ENCODE measurements at places on chromosomes 11 and 22.

DNA sequence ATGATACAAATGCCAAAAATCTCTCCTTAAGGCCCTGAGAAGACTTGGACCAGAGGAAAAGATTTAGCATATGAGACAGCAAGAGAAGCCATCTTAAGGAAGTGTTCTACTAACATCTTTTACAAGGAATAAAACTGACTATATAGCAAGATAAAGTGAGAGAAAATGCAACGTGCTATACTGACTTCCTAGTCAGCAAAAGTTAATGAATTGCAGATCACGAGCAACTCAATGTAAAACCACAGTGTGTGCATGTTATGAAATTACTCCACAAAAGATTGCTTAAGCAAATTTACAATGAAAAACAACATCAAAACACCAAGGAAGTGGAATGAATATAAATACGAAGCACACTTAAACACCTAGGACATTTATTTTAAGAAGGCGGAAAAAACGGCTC lies 187.5 kb downstream of the CADM1 start:
- no peaks in the 10 kb centered on the region for H3K4me1 ChIP-seq
- no peak overlapping the region for H3K4me3 ChIP-seq
- no peaks in the 10 kb centered on the region for H3K36me3 ChIP-seq

- no peak for DNase-seq
- H3K27ac ChIP-seq: no peak overlapping the region
- no peak overlapping the region for H3K4me3 ChIP-seq
Observed at GRCh38 chr11:126148317-126148716, 63.1 kb downstream of the RPUSD4 start.

GRCh38 chr11:83054904-83055380 lies 16.8 kb downstream of the RAB30 start:
- H3K4me3 ChIP-seq: peak overlapping the region; percentile 82
- H3K4me1 ChIP-seq: peaks cover 95% of the 10 kb centered on the region
- no peaks in the 10 kb centered on the region for H3K27me3 ChIP-seq
- H3K36me3 ChIP-seq: peaks cover 62% of the 10 kb centered on the region
- peak overlapping the region; percentile 98 for H3K27ac ChIP-seq

GRCh38 chr22:29204455-29205183 lies 1.1 kb upstream of the EMID1 start:
- no peak overlapping the region for H3K27ac ChIP-seq
- peaks cover 63% of the 10 kb centered on the region for H3K4me1 ChIP-seq
- H3K36me3 ChIP-seq: no peaks in the 10 kb centered on the region

DNA sequence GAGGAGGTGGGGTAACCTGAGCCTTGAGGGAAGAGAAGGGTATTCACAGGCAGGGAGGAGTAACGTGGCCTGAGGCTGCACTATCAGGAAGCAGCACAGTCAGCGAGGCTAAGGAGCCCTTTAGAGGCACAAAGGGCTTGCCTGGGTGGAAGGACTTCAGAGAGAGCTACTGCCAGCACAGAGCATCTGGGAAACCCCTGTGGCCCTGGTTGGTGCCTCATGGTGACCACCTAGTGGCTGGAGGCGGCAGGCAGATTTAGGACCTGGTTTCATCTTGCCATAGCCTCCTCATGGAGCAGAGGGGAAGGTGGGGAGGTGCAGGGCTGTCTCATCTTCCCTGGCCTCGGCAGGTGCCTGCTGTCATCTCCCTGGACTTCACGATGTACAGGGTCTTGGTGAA lies 64.5 kb downstream of the MPPED1 start:
- no peak for DNase-seq
- H3K4me1 ChIP-seq: peaks cover 16% of the 10 kb centered on the region
- H3K27ac ChIP-seq: no peak overlapping the region
- no peaks in the 10 kb centered on the region for H3K27me3 ChIP-seq
- H3K4me3 ChIP-seq: no peak overlapping the region

DNA sequence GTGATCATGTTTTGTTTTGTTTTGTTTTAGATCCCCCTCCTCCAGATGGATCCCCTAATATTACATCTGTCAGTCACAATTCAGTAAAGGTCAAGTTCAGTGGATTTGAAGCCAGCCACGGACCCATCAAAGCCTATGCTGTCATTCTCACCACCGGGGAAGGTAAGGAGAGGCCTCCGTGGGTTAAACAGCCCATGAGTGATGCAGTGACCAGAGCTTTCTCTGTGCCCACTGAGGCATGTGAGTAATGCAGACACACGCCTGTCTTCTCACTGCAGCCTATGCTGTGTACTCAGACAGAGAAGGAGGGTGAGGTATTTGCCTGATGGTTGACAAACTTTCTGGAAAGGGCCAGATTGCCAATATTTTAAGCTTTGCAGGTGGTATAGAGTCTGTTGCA lies 73.7 kb upstream of the OR4B1 start:
- H3K4me3 ChIP-seq: no peak overlapping the region
- no peaks in the 10 kb centered on the region for H3K4me1 ChIP-seq
- no peak overlapping the region for H3K27ac ChIP-seq
- no peak for DNase-seq

- H3K27ac ChIP-seq: no peak overlapping the region
- no peaks in the 10 kb centered on the region for H3K36me3 ChIP-seq
- H3K4me3 ChIP-seq: no peak overlapping the region
- no peaks in the 10 kb centered on the region for H3K4me1 ChIP-seq
- no peak for DNase-seq
- H3K27me3 ChIP-seq: peaks cover 13% of the 10 kb centered on the region
Observed at GRCh38 chr11:112516261-112516660, 255.6 kb upstream of the PLET1 start.

DNA sequence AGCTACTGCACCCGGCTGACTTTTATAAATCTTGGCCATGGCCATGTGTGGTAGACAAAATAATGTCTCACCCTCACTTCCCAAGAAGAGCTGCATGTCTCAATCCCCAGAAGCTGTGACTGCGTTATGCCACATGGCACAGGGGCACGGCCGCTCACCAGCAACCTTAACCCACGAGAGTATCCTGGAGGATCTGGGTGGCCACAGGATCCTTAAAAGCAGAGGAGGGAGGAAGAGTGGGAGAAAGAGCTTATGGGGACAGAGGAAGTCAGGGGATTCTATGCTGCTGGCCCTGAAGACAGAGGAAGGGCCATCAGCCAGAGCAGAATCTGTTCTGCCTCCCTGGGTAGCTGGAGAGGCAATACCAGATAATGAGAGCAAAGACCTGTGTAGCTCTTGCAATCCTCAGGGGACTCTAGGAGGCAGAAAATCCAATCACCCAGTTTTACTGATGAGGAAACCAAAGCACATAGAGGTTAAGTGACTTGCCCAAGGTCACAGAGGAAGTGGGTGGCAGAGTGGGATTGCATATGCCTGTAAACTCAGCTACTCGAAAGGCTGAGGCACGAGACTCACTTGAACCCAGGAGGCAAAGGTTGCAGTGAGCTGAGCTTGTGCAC lies 55.3 kb downstream of the CELSR1 start:
- peaks cover 25% of the 10 kb centered on the region for H3K27me3 ChIP-seq
- H3K4me1 ChIP-seq: peaks cover 7% of the 10 kb centered on the region
- H3K36me3 ChIP-seq: no peaks in the 10 kb centered on the region
- H3K4me3 ChIP-seq: no peak overlapping the region
- no peak overlapping the region for H3K27ac ChIP-seq
- no peak for DNase-seq

DNA sequence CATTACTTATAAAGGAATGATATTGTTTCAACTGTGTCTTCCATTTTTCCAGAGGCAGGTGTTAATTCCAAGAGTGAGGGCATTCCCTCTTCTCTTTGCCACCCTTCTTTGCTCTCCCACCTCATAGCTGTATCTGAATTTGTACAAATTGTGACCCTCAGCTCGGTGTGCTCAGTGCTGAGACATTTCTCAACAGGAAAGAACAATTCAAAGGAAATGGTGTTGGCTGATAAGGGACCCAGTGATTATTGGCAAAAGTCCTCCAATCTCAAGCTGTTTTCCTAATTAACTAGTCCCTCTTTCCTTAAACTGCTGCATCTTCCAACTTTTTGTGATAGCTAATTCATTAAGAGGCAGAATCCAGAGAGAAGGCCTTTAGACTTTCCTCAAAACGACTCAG lies 408.9 kb upstream of the SYN3 start:
- H3K27ac ChIP-seq: no peak overlapping the region
- peaks cover 14% of the 10 kb centered on the region for H3K36me3 ChIP-seq
- H3K4me3 ChIP-seq: no peak overlapping the region
- DNase-seq: no peak
- peaks cover 14% of the 10 kb centered on the region for H3K4me1 ChIP-seq

GRCh38 chr11:82195283-82195682 lies 538.4 kb downstream of the FAM181B start:
- H3K27me3 ChIP-seq: no peaks in the 10 kb centered on the region
- DNase-seq: no peak
- no peaks in the 10 kb centered on the region for H3K36me3 ChIP-seq

- H3K36me3 ChIP-seq: peaks cover 16% of the 10 kb centered on the region
- H3K4me1 ChIP-seq: no peaks in the 10 kb centered on the region
- peaks cover 17% of the 10 kb centered on the region for H3K27me3 ChIP-seq
- no peak for DNase-seq
- no peak overlapping the region for H3K27ac ChIP-seq
Observed at GRCh38 chr22:33105501-33105911, 47.3 kb upstream of the SYN3 start.

DNA sequence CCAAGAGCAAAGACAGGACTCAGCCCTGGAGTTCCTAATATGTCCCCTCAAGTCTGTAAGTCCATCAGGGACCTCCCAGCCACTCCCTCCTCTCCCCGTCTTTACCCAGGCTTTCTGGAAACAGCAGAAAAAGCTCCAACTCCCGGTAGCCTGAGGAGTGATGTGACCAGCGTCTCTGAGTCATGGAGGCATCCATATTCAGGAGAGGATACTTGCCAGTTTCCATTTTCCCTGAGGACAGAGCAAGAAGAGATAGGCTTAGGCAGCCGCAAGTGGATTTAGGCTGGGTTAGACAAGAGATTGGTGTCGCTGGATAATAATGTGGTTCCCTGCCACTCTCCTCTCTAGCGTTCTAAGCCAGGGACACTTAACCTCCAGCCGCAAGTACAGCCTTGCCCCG lies 206.6 kb downstream of the GRIK4 start:
- no peak for DNase-seq
- no peak overlapping the region for H3K27ac ChIP-seq
- peaks cover 10% of the 10 kb centered on the region for H3K4me1 ChIP-seq
- no peaks in the 10 kb centered on the region for H3K36me3 ChIP-seq
- no peak overlapping the region for H3K4me3 ChIP-seq

DNA sequence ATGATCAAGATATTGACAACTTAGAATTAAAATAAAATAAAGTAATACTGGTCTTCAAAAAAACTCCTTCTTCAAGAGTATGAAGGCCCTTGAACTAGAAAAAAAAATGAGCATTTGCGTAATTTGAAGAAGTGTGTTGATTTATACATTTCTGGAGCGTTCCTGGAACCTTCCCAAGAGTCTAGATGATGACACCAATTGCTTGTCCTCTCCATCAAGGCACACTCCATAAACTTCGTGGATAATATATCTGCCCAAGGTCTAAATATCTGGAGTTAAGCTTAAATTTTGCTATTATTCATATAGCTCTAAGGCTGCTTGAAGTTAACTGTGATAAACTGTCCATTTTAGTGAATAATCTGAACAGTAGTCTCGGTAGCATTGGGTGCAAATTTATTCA lies 361.3 kb upstream of the CNTN5 start:
- no peaks in the 10 kb centered on the region for H3K36me3 ChIP-seq
- H3K4me1 ChIP-seq: no peaks in the 10 kb centered on the region
- H3K27ac ChIP-seq: no peak overlapping the region
- H3K27me3 ChIP-seq: no peaks in the 10 kb centered on the region

DNA sequence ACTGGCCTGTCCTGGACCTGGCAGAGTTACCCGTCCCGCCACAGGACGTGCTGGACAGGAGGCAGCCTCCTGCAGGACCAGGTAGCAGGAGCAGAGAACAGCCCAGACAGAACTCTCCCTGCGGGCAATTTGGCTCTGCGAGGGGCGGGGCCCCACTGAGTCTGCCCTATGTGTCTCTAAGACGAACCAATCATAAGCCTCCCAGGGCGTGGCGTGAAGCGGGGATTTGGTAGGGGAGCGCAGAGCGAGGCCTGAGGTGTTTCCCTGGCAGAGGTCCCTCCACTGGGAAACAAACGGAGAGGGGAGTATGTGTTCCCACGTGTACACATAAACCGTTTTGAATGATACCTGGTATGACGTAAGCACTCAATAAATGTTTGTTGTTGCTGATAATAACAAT lies 7.4 kb downstream of the CD82 start:
- H3K36me3 ChIP-seq: peaks cover 15% of the 10 kb centered on the region
- peak overlapping the region; percentile 44 for H3K27ac ChIP-seq
- H3K27me3 ChIP-seq: no peaks in the 10 kb centered on the region
- DNase-seq: no peak
- no peak overlapping the region for H3K4me3 ChIP-seq

GRCh38 chr11:45216901-45217300 lies 69.2 kb downstream of the SYT13 start:
- H3K4me1 ChIP-seq: peaks cover 13% of the 10 kb centered on the region
- no peaks in the 10 kb centered on the region for H3K27me3 ChIP-seq
- no peak overlapping the region for H3K27ac ChIP-seq

GRCh38 chr11:82907371-82907770 lies 5.8 kb downstream of the DDIAS start:
- peak overlapping the region; percentile 4 for H3K4me3 ChIP-seq
- H3K27me3 ChIP-seq: no peaks in the 10 kb centered on the region
- DNase-seq: no peak
- H3K27ac ChIP-seq: peak overlapping the region; percentile 88
- H3K36me3 ChIP-seq: peaks cover 2% of the 10 kb centered on the region

DNA sequence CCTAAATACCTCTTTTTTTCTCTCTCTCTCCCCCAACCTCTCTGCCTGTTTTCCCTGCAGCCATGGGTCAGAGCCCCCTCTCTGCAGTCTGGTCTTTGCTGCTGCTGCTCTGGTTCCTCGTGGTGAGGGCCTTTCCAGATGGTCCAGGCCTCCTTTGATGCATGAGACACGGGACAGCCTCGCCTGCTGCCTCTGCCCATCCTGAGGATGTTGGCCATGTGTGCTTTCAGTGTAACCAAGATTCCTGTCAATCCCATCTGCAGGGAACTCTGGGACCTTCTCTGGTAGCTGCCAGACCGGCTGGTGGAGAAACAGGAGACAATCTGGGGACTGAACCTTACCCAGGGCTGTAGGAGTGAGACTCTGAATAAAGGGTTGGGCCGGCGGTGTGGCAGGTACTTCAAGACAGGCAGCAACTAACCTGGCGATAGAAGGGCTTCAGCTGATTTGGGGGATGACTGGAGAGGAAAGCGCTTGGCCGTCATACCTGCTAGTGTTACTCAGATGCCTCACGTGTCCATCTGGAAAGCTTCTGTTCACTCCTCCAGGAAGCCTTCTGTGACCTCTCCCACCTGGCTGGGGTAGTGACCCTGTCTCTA lies 7.1 kb downstream of the CHRNA10 start:
- H3K36me3 ChIP-seq: peaks cover 15% of the 10 kb centered on the region
- H3K27me3 ChIP-seq: peaks cover under 1% of the 10 kb centered on the region
- H3K4me1 ChIP-seq: peaks cover 4% of the 10 kb centered on the region
- no peak overlapping the region for H3K4me3 ChIP-seq
